Stimulated activated CD8-positive, alpha-beta memory T cell treated with anti-CD3 and anti-CD28 coated beads, Interleukin-4, amount 100 ng/mL, for 1 hour (primary cell): ENCODE measurements at places on chromosomes 7 and 10.

- DNase-seq, result no peak
Measured at GRCh38 chr10:50846753-50847152, 38.7 kb downstream of the A1CF start.

- no peak for DNase-seq
Measured at GRCh38 chr7:24963218-24963617, 16.8 kb downstream of the OSBPL3 start.

- DNase-seq, result no peak
Measured at GRCh38 chr7:24920451-24921361, 59.3 kb downstream of the OSBPL3 start.

- DNase-seq, result no peak
Measured at GRCh38 chr10:124545351-124546054, 83.9 kb downstream of the LHPP start.

GRCh38 chr7:151256410-151257045 lies 8.0 kb upstream of the SMARCD3 start:
- DNase-seq, result no peak

DNA sequence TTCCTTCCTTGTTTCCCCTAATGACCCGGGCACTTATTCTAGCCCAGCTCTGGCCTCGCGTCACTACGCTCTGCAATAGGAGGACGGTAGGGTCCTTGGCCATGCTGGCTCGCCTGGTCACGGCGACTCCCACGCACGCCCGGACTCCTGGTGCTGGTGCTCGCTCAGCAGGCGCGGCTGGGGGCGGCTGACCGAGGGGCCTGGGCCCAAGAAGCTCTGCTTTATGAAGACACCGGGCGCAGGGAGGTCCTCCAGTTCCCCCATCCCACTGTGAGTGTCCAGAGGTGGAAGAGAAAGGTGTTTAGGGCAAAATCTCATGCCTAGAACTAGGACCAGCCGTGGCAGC lies 54.2 kb upstream of the ZNF32 start:
- no peak for DNase-seq

GRCh38 chr7:68969571-68969970 lies 628.7 kb upstream of the AUTS2 start:
- DNase-seq, result no peak

DNA sequence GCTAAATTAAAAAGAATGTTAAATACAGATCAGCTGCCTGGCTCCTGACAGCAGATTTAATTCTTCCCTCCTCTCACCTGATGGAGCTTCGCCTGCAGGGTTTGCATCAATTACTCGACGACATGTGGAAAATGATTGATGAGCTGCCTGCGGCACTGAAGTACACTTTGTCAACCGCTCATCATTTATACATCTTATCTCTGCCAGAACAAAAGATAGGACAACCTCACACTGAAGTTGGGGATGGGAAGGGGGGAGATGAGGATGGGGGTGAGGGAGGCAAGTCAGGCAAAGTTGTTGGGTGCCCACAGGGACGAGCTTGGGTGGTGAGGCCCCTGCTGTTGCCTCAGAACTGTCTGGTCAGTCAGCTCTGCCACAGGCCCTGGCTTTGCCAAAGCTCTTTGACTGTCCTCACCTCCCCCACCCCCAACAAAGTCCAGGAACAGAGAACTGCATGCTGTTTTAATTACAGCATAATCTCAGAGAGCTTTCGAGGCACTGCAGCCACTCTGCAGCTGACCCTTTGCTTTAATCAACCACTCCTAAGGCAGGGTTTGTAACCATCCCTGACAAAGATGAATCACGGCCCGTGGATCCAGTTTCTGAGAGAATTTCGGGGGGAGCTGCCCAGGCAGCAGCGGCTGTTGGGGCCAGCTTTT lies 702.3 kb downstream of the LRMDA start:
- no peak for DNase-seq

DNA sequence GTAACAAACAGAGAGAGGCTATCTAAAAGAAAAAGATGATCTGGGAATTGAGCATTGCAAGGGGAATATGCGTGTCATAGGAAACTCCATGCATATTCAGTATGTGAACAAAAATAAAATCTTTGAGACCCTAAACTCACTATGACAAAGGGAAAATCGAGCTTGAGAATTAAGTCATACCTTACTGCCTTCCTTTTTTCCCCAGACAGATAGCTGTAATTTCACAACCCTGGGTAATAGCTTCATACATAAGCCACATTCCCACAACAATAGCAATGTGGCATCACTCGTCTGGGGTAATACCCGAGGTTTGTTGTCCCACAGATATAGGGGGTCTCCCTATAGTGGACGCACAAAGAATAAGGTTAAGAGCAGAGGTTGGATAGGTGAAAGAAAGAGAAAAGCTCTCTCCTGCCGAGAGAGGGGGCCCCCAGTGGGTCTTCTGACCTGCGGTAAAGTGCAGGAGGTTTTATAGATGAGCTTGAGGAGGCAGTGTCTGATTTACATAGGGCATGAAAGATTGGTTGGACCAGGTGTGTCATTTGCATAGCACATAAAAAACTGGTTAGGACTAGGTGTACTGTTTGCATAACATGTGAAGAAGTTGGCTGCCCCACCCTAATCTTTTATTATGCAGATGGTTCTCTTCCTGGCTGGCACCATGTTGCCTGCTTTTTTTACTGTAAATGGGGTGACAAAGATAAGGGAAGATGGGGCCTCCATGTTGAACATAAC lies 11.6 kb downstream of the CYP3A43 start:
- no peak for DNase-seq

DNA sequence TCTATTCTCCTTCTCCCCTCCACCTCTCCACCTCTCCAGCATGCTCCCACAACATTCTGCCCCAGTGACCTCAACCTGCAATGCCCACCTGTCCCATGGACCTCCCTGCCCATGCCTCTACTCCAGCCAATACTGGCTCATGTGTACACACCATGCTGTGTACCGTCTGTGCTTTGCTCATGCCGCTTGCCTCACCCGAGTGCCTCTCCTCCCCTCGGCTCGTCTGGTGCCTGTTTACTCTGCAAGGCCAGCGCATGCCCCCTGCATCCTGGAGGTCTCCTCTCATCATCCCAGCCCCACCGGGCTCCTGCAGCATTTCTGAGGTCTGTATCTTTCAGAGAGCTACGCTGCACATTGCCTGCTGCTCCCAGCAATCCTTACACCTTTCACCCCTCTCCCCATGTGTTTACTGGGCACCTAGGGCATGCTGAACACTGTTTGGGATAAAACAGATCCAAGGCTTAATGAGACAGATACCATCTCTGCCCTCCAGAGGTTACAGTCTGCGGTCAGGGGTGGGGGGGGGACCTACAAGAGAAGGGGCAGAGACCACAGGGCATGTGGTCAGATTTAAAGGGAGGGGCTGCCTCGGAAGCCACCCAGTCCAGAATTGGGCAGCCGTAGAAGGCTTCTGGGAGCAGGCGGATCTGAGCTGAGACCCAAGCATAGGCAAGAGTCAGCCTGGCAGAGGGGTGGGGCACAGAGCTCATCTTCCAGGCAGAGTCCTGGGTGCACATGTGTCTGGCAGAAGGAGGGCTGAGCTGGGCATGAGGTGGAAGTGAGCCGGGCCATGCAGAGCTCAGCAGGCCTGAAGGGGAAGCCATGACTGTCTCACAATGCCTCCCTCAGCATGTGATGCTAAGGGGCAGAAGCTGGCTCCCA lies 29.6 kb upstream of the PSAP start:
- no peak for DNase-seq

GRCh38 chr7:104267701-104268368 lies 60.0 kb upstream of the ORC5 start:
- DNase-seq, result no peak

GRCh38 chr10:117619223-117619622 lies 76.7 kb downstream of the EMX2 start:
- no peak for DNase-seq

DNA sequence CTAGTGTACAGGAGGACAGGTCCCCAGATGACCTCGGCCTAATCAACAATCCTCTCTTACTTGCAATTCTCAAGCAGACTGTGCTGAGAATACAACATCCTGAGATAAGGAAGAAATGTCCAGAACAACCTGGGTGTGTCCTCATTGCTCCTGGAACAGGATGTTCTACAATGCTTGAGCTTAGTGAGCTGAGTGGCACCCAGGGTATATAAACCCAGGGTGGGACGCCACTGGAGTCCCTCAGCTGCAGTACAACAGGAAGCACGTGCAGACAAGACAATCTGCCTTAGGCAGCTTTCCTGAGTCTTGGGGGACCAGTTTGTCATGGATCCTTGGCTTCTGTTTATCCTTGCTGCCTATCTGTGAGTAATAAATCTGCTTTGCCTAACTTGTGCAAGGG lies 27.7 kb upstream of the SLC25A13 start:
- DNase-seq, result no peak

DNA sequence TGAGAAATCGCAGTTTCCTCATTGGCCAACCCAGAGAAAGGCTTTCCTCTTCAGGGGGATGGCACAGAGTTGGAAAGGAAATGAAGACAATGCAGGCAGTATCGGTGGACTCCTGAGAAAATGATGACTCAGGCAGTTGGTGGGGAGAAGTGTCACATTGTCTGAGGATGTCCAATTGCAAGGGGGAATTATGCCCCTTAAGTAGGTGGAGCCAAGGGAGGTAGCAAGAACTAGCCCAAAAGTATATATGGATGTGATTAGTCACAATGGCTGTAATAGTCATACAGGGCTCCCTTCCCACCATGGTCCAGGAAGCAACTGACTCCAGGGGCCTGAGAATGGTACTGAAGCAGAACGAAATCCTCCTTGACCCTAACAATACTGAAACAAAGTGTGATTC lies 58.3 kb upstream of the EGFR start:
- DNase-seq, result no peak

- DNase-seq, result no peak
Measured at GRCh38 chr7:87202705-87203104, 16.8 kb downstream of the TMEM243 start.

DNA sequence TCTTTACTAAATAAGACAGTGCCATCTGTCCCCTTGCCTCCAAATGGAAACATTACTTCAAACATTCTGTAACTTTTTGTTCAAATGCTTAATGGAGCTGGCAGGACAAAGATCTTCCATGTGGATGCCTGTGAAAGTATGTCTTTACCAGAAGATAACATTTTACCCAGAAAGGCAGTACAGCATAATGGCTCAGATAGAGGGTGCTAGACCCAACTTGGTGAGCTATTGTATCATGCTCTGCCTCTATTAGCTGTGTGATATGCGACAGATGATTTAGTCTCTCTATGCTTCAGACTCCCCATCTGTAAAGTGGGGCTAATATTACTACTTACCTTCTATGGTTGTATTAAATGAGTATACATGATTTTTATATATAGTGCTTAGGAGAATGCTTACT lies 8.8 kb upstream of the SMKR1 start:
- no peak for DNase-seq

GRCh38 chr10:6503171-6503570 lies 76.9 kb downstream of the PRKCQ start:
- DNase-seq, result no peak

DNA sequence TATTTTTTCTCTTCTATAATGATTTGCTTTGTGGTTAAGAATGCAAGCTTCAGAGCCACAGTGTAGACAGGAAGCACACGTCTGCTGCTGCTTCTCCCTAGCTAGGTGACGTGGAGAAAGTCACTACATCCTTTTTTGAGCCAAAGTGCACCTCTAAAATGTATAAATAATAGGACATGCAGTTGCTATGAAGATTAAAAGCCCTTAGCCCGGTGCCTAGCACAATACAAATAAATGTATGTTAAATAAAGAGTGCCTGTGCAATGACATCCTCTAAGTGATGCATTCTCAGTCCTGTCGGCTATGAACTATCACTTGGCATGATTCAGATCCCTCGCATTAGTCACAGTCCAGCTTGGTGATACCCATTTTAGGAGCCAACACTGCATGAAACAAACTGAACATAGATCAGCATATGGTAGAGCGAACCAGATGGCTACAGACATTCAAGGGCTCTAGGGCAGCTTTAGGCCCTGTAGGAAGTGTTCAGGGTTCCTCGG lies 4.8 kb upstream of the TRDMT1 start:
- no peak for DNase-seq

DNA sequence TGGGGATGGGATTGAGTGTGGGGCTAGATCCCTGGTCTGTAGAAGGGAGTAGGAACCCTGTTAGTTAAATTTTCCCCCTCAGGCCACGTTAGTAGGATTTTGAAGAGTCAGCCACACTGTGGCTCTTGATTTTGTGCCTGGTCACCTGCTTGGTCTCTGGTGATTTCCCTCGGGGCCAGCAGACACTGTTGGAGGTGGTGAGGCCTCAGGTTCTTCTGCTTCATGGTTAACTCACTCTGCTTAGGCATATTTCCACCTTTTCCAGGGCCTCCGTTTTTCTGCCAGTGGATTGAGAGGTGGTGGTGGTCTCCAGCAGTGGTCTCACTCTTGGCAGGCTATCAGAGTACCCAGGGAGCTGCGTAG lies 4.1 kb downstream of the TSPAN14 start:
- DNase-seq, result no peak

DNA sequence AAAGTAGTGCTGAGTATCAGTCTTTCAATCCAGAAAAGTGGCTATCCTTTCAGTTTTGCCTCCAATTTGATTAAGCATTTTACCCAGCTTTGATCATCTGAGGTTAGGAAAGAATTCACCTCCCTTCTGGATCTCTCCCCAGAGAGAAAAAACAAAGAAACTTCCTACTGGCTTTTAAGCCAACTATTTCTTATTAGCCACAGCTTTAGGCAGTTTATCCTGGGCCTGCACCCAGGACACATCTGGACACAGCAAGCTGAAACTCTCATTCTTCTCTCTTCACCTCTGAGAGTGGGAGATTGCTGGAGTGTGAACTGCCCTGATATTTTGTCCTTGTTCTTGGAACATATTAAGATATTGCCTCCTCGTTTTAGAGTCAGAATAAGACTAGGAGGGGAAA lies 43.5 kb upstream of the LSM8 start:
- DNase-seq, result no peak

GRCh38 chr10:124748166-124748565 lies 4.0 kb upstream of the FAM53B start:
- DNase-seq, result no peak

DNA sequence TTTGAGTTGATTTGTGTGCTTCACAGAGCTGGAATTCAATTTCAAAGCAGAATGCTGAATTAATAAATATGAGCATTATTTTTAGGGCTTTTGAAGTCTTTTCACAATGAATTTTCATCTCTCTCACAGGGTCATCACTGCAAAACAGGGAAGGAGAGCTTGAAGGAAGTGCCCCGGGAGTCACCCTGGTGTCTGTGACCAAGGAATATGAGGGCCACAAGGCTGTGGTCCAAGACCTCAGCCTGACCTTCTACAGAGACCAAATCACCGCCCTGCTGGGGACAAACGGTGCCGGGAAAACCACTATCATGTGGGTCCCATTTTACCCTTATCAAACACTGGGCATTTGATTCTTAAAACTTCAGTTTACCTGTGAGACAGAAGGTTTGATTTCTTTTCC lies 217.7 kb downstream of the ABCA13 start:
- DNase-seq, result no peak
